ENCODE measurements at places on chromosomes 2 and 18.

- DNase-seq: no peak
These were observed 7.2 kb upstream of the LBH start for GRCh38 chr2:30224151-30224550.

- DNase-seq: no peak
These were observed 21.6 kb downstream of the PRKRA start for GRCh38 chr2:178429336-178429735.

- DNase-seq: no peak
These were observed 316.8 kb upstream of the KCNH7 start for GRCh38 chr2:163155279-163155883.

DNA sequence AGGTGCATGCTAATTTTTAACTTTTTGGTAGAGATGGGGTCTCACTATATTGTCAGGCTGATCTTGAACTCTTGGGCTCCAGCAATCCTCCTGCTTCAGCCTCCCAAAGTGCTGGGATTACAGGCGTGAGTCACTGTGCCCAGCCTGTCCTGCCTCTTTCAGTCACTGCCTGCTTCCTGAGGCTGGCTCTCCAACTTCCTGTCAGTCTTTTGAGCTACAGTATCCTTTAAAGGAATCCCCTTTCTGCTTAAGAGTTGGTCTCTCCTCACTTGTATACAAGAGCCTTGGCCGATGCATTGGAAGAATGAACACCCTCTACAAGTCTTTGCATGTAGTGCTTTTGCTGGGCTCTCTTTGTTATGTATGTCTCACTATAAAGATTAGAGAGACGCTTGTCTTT, 88.4 kb upstream of the SMAD2 start:
- DNase-seq: no peak

DNA sequence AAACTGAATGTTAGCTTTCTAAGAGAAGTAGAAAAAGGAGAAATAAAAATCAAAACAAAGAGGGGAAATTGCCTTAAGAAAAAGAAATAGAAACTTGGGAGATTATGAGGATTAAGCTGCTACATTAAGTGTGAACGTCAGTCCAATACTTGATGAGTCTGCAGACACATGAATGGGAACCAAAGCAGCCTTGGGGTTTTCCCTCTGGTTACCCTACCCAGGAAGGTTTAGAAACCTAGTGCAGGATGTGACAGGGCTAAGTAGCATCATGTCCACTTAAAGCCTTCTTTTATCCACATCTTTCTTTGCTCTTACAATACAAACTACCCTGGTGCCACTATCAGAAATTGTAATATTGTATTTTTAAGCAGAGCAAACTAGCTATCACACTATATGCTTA, 22.3 kb downstream of the SLC35F5 start:
- DNase-seq: no peak

DNA sequence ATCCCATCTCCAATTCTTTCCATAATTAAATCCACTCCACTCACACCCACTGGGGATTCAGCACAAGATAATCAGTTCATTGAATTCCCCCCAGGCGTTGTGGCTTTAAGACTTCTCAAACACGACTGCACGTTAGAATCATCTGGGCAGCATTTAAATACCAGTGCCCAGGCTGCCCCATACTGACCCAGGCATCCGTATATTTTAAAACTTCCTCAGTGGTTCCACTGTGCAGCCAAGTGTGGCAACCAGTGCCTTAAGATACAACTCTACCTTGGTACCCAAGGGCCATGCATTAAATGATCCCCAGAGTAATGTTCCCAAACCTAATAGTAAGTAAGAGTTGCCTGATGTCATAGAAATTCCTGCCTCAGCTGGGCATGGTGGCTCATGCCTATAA, 54.3 kb upstream of the BZW1 start:
- no peak for DNase-seq

GRCh38 chr2:112481528-112482233, at the start of gene TTL:
Gene TTL (plus strand): TSS chr2:112482156. CDS start chr2:112482345, 189 bp downstream.
- peak; percentile 84 for DNase-seq

- DNase-seq: no peak
These were observed 124.0 kb upstream of the TTC39C start for GRCh38 chr18:23890589-23890988.

DNA sequence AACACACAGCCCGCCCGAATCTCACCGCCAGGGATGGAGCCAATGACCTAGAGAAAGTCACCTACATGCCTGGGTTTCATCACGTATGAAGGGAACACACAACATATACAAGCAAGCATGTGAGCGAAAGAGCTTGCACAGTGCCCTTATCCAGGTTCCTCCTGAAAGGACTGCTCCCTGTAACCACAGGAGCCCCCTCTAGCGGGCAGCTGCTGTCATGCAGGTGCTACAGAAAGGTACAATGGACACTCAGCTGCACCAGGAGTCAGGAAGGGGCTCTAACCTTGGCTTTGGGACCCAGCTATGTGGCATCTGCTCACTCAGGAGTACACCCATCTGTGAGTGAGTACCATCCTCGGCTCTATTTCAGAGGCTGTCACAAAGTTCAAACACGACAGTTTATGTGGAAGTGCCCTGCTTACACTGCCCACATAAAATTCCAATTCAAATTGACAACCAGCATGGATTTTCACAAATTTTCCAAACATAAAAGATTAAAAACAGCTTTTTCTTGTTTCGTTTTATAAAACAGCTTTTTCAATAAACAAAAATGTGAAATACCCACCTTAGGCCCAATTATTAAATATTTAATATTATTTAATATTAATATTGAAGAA, 3.5 kb downstream of the NDUFA10 start:
- peak; percentile 79 for DNase-seq

- no peak for DNase-seq
These were observed 90.9 kb downstream of the ACVR1 start for GRCh38 chr2:157785200-157785599.

DNA sequence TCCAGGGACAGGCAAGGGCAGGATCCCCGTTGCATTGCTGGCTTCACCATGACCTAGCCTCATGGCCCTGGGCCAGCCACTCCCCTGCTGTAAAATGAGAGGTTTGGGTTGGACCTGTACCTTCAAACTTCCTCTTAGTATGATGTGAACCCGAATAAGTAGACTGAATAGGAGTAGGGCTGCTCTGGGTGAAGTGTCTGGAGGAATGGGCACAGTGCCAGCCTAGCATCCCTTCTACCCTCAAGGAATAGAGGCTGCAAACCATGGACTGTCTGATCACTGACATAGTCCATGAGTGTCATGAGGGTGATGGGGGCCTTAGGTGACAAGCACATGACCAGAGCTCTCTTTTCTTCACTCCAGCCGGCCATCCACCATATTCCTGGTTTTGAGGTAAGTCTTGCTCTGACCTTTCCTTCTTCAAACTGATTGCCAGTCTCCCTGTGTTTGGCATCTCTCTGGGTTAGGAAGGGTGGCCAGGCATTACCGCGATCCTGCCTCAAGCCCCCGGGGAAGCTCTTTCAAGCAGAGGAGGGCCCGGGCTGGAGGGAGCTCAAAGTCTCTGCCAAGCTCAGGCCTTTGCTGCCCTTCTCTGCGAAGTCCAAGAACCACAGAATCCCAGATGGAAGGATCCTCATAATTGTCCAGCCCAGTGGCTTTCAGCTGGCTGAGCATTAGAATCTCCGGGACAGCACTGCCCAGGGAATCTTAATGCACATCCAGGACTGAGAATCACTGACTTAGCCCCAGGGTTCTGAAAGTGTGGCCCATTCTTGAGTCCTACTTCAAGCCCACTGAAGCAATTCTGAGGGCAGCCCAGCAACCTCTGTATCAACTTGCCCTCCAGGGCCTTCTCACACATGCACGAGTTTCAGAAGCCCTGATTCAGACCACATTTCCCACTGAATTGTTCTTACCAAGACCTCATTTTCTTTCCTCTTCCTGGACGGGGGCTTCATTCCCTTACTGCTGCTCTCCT, 148.1 kb downstream of the DYSF start:
- no peak for DNase-seq

DNA sequence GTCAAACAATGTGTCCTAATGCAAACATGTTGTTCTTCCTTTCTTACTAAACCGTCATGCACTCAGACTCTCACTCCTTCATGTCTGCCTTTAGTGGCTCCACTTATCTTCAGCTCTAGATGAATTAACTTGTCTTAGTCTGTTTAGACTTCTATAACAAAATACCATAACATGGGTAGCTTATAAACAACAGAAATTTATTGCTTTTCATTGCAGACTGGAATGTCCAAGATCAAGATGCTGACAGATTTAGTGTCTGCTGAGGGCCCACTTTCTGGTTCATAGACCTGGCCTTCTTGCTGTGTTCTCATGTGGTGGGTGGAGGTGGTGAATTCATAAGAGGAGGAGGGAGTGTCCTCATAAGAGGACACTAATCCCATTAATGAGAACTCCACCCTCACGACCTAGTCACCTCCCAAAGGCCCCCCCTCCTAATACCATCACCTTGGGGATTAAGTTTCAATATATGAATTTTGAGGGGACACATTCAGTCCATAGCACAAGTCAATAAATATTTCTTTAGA, 32.3 kb downstream of the RALBP1 start:
- DNase-seq: no peak

- no peak for DNase-seq
These were observed 84.2 kb downstream of the KLHL29 start for GRCh38 chr2:23469142-23469540.

- no peak for DNase-seq
These were observed 401.7 kb upstream of the HS6ST1 start for GRCh38 chr2:128720080-128721022.

GRCh38 chr2:40348665-40349064, 103.2 kb downstream of the SLC8A1 start:
- no peak for DNase-seq

- DNase-seq: no peak
These were observed 102.9 kb upstream of the CCDC195 start for GRCh38 chr2:224819075-224819474.

DNA sequence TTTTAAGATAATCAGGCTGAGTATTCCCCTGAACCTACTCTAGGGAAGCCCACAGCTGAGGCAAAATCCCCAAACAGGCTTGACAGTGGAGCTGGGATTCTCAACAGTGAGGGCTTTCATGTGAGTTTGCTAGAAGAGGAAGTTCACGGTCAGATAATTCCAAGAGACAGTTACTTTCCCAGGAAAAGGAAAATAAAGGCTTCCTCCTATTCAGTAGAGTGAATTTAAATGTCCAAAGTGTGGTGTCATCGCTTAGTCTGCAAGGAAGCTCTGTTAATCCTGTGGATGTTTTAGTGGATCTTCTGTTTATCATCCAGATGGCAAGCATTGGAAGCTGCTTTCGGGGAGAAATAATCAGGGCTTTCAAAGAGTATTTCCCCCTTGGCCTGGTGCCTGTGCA, 119.8 kb downstream of the RPIA start:
- DNase-seq: no peak

- DNase-seq: no peak
These were observed 65.9 kb upstream of the ACTR3 start for GRCh38 chr2:113823716-113824595.

All from stimulated activated CD4-positive, alpha-beta T cell treated with anti-CD3 and anti-CD28 coated beads, Interleukin-15, amount 100 ng/mL, for 24 hours (primary cell).